ENCODE measurements at places on chromosomes 2 and 18. TPM values are rescaled to one million over a fixed set of nuclear protein-coding genes. Genes with fewer than 3 reads are reported as not detected.

GRCh38 chr18:50240080-50240563 is 26.2 kb downstream of the CFAP53 start:
- H3K4me1 ChIP-seq = peaks cover 9% of the 10 kb centered on the region
- no peak overlapping the region for H3K27ac ChIP-seq
- peaks cover 9% of the 10 kb centered on the region for H3K36me3 ChIP-seq
- DNase-seq = peak; percentile 11

- H3K27me3 ChIP-seq = peaks cover 4% of the 10 kb centered on the region
- no peak overlapping the region for H3K4me3 ChIP-seq
- peaks cover 6% of the 10 kb centered on the region for H3K4me1 ChIP-seq
- no peak for DNase-seq
- H3K27ac ChIP-seq = no peak overlapping the region
These were observed 17.4 kb downstream of the GPR45 start for GRCh38 chr2:105258835-105259350.

GRCh38 chr2:221439761-221440479 is 132.2 kb downstream of the EPHA4 start:
- no peak overlapping the region for H3K27ac ChIP-seq
- peaks cover 9% of the 10 kb centered on the region for H3K4me1 ChIP-seq
- DNase-seq = no peak
- no peak overlapping the region for H3K4me3 ChIP-seq

DNA sequence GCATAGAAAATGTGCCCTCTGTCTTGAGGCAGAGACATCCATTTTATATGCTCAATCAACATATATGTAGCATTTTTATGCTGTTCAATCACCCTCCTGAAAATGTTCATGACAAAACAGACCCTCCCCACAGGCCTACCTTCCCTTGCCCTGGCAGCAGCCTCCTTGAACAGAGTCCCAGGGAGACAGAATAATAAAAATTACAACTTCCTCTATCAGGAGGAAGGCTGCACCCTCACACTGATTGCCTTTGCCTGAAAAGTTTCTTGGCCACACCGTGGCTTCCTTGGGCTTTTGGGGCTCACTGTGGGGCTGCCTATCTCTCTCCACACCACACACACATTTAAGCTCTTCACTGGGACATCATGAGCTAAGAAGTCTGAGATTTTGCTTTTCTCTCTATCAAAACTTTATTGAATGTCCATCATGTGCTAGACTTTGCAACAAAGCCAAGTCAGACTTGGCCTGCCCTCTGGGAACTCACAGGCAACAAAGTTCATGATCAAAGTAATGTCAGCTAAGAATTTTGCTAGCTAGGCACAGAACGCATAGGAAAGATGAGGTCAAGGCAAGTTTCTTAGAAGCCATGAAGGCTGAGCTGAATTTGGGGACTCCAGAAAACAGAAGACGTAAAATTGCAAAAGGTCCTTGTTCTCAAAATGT is 101.6 kb downstream of the BCL2L11 start:
- no peak overlapping the region for H3K4me3 ChIP-seq
- H3K4me1 ChIP-seq = peaks cover 21% of the 10 kb centered on the region
- DNase-seq = no peak
- no peak overlapping the region for H3K27ac ChIP-seq

Gene ARHGAP28
- total RNA-seq = not detected

Measured in activated T-cell treated with anti-CD3 and anti-CD28 coated beads, Interleukin-2, amount 50 U/mL, for 72 hours (primary cell).